ENCODE measurements at places on chromosomes 3 and 15.

- DNase-seq = no peak
These were observed 50.3 kb downstream of the MTHFS start for GRCh38 chr15:79846539-79846938.

DNA sequence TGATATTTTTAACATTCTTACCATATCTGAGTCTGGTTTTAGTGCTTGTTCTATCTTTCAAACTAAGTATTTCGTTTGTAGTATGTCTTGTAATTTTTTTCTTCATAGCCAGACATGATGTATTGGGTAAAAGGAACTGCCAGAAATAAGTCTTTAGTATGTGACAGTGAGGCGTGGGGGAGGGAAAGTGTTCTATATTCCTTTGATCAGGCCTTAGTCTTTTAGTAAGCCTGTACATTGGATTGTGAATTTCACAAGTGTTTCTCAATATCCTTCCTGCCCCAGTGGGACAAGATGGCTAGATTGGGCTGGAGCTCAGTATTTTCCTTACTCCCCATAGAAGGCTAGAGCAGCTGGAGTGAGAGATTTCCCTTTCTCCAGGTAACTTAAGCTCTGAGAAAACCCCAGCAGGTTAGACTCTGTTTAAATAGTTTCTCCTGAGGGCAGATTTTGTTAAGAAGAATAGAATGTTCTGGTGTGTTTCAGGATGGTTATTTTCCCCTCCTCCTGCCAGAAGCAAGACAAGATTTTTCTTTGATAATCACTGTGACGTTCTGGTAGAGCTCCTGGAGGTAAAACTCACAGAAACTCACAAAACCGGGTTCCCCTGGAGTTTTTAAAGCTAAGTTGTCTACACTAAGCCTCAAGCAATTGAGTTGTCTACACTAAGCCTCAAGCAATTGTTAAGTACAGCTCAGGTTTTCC lies 140.7 kb upstream of the ARPP21 start:
- DNase-seq = no peak

DNA sequence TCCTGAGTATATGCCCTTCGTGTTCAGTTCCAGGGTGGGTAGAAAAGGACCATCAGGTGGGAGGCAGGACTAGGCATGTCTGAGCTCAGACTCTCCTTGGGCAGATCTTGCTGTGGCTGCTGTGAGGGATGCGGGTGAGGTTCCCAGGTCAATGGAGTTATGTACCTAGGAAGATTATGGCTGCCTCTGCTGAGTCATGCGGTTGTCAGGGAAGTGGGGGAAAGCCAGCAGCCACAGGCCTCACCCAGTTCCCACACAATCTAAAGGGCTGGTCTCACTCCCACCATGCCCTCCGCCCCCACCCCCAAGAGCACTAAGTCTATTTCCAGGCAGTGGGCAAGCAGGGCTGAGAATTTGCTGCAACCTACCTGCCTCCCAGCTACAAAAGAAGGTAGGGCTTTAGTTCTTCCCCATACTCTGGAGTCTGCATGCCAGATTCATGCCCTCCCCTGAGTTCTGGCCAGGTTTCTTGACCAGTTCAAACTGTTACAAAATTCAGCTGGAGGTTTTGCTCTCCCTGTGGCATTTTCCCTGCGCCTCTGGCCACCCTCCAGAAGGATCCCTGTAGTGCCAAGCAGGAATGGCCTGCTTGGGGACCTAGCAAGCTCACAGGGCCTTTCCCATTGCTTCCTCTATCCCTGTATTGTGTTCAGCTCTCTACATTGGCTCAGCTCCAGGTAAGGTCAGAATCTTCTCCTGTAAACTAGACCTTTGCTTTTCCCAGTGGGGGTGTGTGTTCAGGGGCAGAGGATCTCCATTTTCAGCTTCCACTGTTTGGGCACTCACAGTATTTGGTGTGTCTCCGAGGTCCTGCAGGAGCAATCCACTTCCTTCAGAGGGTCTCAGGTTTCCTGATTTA lies 12.7 kb upstream of the TMCO5A start:
- DNase-seq = no peak

DNA sequence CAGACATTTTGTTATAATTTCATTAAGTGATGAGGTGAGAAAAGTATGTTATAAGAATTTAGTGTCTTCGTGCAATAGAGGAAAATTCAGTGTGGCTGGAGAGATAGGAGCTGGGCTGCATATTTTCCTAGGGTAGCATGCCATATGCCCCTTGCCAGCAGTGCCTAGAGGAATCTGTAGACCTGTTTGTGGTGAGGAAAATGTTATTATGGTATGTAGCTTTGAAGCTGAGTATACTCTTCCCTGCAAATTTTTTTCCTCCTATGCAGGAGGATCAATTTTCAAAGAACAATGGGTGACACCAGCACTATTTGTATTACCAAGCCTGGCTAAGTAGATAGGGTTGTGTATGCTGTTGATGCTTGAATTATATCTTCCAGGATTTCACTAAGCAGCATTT lies 200.6 kb downstream of the EDEM1 start:
- no peak for DNase-seq

DNA sequence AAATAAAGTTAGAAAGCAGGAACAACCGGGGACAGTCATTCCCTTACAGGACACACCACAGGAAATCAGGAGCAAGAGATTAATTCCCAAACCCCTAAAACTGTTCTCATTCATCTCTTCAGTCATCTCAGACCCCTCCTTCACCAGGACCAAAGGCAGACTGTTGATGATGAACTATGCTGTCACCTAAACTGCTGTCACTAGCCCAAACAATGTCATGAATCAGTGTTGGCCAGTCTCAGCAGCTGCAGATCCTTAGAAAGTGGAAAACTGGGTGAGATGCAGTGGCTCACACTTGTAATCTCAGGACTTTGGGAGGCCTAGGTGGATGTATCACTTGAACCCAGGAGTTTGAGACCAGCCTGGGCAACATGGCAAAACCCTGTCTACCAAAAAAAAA lies 909.6 kb downstream of the ROBO1 start:
- no peak for DNase-seq

GRCh38 chr15:70505411-70505919 lies 257.9 kb downstream of the UACA start:
- peak; percentile 81 for DNase-seq

- DNase-seq = peak; percentile 50
These were observed 20.6 kb downstream of the MYH15 start for GRCh38 chr3:108489776-108490175.

GRCh38 chr3:114527036-114527644 lies 233.3 kb downstream of the TIGIT start:
- DNase-seq = peak; percentile 25

- no peak for DNase-seq
These were observed 129.2 kb upstream of the SUCLG2 start for GRCh38 chr3:67783281-67784250.

DNA sequence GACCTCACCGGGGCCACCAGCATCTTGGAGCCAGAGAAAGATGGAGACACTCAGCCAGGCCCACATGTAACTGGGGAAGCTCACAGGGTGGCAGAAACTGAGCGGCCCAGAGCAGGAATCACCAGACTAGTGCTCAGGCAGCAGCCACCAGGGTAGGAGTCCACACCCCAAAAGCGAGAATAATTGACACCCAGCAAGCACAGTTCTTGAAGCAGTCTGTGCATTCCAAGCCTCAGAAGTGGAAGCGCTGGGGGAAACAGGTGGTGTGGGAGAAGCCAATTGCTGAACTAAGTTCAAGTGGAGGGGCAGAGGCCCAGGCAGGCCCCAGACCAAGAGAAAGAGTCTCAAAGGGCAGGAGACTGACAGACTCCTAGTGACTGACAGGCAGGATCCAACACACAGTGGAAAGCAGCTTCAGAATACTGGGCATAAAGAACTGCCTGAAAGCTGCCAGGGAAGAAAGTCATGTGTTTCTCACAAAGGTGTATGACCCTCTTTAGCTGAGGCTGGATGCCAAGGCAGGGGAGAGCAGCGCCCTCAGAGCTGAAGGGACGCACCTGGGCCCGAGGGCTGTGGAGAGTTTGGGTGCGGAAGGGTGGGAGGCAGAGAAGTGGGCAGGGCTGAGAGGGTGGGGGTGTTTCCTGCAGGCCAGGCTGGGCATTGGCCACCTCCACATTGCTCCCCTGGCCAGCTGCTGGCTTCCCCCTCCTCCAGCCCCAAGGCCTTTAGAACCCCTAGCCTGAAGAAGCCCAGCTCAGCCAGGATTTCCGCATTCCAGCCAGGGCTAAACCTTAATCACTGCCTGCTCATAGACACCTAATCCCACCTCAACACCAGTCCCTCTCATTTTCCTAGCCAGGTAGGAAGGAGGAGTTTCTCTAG lies 7.7 kb downstream of the NT5DC2 start:
- no peak for DNase-seq

- DNase-seq = peak; percentile 37
These were observed 4.1 kb downstream of the ZNF609 start for GRCh38 chr15:64464276-64465005.

GRCh38 chr15:40238532-40239403 lies at the start of gene PAK6:
TSS of gene PAK6 (plus strand) at chr15:40239063. CDS start at chr15:40264786, 25,723 bp downstream.
- DNase-seq = peak; percentile 41

DNA sequence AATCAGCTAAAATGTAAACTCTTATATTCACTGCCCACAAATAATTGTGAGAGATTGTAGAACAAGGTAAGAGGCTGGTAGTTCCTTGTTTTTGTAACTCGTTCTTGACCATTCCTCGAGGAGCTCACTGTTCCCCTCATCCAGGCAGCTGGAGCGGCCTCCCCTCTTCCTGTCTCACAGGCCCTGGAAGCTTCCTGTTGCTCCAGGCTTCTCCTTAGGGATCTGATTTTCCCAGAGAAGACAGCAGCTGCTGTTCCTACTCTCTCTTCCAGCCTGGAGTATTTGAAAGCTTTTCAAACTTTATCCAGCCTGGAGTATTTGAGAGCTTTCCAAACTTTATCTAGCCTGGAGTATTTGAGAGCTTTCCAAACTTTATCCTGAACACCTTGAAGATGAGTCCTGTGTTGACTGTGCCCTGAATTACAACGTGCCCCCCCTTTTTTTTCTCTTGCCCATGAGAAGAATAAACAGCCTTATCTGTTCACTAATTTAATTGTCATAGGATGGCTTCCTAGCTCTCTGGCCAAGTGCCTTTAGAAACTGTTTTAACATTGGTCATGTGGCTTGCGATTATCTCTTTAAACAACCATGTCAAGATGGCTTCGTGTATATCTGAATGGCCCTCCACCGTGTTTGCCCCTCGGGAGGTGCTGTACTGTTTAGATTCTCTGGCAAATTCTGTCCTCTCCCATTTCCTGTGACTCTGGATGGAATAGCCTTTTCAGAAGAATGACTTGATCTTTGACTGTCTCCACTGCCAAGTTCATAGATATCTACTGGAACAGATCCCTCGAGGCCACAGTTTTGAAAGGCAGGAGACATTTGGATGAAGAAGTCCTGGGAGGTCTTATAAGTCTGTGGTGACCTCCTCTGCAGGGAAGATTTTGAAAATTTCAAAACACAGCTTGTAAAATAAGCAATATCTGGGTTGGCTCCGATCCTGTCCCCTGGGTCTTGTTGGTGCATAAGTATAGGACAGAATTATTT lies 4.8 kb downstream of the ADAMTSL3 start:
- DNase-seq = peak; percentile 8

DNA sequence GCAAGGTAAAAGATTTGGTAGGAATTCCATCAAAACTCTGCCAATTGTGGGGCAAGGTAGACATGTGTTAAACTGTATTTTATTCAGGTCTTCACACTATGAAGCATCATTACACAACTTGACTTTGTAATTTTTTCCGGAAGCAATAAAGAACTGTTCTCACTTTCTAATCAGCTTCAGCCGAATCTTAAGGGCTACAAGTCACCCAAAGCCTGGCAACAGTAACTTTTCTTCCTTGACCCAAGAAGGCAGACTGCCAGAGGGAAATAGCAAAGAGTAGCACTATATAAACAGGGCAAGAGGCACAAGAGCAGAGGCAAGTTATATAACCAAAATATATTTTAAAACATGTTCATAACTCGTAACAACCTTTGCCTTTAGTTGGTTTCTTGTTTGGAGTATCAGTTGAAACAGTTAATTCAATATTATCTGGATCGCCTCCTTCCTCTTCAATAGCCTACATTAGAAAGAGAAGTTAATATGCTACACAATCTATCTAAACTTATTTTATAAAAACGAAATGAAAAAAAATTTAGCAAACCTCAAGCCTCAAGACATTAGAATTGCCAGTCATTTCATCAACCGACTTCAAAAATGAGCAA lies 1.4 kb downstream of the SLTM start:
- peak; percentile 50 for DNase-seq

DNA sequence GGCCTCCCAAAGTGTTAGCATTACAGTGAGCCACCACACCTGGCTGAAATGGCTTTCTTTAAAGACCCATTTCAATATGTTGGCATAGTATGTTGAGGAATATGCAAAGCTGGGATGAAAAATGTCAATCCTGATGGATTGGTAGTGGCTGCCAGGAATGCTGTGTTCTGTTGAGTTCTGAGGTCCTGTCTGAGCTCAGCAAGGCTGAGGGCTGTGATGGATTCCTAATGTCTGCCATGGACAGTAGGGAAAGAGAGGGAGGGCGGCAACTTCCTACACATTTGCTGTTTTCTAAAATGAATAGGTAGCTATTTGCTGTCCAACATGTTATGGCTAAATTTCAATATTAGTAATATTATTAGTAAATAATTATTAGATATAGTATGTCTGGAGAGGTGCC lies 8.2 kb downstream of the RAB8B start:
- DNase-seq = no peak

DNA sequence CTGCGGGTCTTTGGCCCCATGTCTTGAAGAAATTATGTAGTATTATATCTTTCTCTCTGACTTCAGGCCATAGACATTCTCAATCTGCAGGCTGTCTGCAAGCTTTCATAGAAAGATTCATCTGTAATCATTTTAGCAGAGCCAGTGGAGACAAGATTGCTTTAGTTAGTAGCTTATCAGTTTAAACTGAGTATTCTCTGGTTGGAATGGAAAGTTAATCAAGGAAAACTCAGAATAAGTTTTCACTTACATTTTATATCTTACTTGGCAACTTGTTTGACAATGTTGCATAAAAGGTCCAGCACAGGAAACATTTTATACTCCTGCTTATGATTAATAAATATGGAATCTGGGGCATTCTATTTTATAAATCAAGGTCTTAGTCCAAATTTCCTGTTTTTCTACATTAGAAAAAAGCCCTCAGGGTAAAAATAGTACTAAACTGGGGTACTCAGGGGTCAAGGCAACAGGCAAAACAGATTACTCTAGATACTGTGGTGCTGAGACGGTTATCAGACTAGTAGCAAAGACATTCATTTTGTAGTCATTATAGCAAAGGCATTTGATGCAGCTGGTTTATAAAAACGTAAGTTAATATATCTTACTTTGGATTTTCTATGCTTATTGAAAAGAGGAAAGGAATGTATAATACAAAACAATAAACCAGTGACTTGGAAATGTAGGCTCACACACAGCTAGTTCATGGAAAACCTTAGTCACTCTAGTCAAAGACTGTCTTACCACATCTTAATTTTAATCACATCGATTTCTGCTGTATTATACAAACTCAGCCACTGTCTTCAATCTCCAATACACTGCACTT lies 45.2 kb upstream of the FILIP1L start:
- peak; percentile 80 for DNase-seq

GRCh38 chr3:153657046-153657445 lies 464.1 kb upstream of the ARHGEF26 start:
- no peak for DNase-seq

DNA sequence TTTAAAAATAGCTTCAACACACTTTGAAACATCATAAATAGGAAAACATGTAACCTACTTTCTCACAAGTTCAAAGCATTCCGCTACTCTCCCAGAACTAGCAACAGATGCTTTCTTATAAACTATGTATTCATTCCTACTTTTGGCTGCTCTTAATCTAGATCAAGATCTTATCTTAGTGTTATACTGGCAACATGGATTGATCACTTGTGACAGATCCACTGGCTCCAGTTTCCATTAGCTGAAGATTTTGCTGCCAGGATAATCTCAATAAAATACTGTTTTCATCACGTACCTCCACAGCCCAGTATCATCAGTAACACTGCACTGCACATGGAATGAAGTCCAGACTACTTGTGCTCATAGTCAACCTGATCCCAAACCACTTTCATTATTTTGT lies 491.7 kb upstream of the AGTR1 start:
- DNase-seq = peak; percentile 36
